Lung (tissue), 17 donors: ENCODE measurements at places on chromosomes 2 and 18.

DNA sequence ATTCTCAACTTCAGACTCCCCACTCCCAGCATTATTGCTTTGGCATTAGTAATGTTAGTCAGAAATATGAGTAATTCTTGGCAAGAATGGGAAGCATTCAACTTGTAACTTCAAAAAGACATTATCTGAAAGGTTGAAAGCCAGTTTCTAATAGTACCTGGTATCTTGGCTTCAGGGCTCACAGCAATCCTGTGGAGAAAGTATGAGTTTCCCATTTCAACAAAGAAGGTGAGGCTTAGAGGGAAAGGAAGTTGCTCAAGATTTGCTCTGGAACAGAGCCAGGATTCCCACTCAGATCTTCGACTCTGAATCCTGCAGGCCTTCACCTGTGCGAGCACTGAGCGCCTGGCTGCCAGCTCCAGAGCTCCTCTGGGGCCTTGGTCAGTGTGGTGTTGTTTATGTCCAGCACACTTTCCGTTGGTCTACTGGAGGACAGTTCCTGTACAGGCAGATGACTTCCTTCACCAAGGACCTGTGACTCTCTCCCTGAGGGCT lies 136.1 kb downstream of the MCFD2 start:
- no peak for DNase-seq

- DNase-seq, result no peak
These were observed 54.0 kb upstream of the REL start for GRCh38 chr2:60827369-60827768.

DNA sequence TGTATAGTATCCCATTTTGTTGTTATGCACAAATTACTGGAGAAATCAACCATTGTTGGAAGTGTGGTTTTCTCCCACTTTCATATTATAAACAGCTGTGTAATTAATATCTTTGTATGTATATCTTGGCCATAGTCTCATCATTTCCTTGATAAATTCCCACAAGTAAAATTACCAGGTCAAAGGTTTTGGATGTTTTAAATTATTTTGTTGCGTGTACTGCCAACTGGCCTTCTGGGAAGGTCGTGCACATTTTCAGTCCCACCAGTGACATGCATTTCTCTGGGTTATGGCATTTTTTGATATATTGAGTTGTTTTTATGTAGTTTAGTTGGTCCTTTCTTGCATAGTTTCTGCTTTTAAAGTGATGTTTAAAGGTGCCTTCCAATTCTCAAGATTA lies 41.5 kb downstream of the TSHZ1 start:
- no peak for DNase-seq

DNA sequence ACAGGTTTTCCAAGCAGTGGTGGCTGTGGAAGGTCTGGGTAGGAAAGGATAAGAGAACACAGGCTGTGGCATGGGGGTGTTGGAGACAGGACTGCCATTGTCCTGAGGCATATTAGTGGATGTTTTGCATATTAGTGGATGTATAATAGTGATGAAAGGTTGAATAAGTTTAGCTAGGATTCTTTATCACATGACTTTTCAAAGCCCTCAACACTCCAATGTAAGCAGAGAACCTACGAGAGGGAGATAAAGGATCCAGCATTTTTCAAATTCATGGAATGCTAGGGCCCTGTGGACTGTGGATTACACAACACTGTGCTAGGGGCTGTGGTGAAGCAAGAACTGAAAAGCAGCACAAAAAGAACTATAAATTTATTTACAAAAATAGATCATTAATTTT lies 63.2 kb downstream of the POLE4 start:
- peak; percentile 42 for DNase-seq

DNA sequence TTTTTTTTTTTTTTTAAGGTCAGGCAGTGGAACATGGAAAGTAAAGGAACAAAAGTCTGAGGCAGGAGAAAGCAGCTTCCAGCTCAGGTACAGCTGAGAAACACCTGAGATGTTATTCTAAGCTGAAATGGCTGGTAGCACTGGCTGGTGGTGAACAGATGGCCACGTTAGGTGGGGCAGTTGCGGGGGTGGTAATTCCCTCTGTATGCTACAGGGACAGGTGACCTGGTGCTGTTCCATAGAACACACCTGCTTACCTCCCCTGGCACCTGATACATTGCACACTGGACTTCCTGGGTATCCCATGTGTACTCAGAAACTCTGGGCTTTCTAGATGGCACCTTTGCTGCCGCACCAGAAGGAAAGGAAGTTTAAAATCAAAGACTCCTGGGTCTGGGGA lies 333.3 kb downstream of the SLC8A1 start:
- no peak for DNase-seq
